NT2/D1 (cell line): ENCODE measurements at places on chromosomes 5 and 9.

DNA sequence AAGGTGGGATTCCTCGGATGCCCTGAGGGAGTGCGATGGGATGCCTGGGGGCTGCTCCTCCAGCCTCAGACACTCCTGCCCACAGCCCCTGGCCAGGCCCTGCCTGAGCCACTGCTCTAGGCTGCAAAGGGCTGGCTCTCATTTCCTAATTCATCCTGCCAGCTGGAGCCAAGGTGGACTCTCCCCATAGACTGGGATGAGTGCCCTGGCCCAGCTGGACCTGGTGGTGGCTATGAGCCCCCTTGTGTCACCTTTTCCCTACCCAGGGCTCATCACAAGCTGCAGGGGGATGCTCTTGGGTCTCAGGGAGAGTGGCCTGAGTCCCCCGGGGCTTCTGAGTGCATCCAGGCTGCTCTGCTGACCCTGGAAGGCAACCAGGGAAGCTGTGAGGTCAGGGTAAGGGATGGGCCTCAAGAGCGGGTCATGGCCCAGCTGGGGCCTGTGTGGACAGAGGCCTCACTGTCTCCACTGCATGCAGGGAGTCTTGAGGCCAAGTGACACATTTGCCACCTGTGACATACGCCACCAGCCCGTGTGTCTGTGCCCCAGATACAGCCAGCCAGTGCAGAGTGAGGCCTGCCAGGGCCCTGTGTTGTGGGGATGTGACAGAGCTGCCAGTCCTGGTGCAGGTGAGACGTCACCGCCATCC, 102.7 kb upstream of the IER5L start:
- DNase-seq, result no peak

DNA sequence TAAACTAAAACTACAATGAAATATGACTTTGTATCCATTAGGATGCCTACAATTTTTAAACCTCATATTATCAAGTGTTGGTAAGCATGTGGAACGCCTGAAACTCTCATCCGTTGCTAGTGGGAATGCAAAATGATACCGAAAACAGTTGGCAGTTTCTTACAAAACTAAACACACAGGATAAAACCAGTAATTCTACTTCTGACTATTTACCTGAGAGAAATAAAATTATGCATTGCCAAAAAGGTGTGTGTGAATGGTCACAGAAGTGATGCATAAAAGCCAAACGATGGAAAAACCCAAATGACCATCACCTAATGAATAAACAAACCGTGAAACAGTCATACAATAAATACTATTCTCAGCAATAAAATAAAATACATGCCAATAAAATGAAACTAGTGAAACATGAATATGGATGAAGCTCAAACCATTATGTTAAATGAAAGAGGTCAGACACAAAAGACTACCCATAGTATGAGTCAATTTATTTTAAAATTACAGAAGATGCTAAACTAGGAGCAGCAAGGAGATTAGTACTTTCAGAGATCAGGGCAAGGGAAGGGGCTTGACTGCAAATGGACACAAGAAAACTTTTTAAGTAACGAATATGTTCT, 13.4 kb downstream of the AUH start:
- DNase-seq, result no peak

- peak; percentile 52 for DNase-seq
Observed at GRCh38 chr9:98146101-98146991, 27.3 kb upstream of the TRIM14 start.

DNA sequence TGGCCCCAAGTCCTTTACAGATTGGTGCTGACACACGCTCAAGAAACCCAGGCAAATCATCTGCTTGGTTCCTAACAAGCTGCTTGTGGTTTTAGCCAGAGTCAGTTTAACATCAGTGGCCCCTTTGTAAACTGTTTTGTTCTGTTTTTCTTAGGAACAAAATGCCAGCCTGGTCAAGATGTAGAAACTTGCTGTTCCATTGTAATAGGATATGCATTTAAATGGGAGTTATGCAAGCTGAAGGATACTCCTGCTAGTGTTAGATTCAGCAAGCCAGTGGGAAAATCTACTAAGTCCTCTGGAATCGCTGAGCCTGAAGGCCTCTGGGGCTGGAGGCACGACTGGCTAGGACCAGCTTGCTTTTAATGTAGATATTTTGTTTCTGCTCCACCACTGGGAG, 391.1 kb downstream of the TLE4 start:
- peak; percentile 74 for DNase-seq

DNA sequence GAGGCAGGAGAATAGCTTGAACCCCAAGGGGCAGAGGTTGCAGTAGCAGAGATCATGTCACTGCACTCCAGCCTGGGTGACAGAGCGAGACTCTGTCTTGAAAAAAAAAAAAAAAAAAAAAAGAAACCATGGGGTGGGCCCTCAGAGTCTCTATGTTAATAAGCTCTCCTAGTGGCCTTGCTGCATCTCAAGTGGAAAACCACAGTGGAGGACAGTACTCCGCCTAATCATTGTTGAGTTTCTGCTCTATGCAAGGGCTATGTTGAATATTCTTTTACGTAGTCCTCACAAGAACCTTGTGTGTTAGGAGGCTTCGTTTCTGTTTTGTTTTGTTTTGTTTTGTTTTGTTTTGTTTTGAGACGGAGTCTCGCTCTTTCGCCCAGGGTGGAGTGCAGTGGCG, 48.9 kb downstream of the TJP2 start:
- DNase-seq, result no peak

- no peak for DNase-seq
Observed at GRCh38 chr5:72256536-72256935, 63.5 kb downstream of the MRPS27 start.

- no peak for DNase-seq
Observed at GRCh38 chr9:81844131-81844567, 84.1 kb upstream of the SPATA31D4 start.

DNA sequence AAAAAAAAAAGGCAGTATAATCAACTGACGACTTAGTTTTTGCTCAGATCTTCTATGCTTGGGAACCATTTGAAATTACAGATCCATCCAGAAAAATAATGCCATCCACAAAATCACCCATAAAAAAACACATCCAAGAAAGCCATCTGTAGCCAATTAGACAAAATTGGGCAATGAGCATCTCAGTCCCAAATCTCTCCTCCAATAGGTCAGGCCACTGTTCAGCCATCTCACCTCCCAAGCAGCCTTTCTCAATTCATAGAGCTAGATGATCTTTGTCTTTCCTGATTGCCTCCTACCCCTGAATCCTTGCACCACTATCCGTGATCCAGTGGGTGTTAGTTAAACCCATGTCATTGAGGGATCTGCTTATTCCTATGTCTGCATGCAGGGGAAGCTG, 139.6 kb downstream of the SCAMP1 start:
- DNase-seq, result no peak

GRCh38 chr5:41637869-41638268, 127.5 kb upstream of the PLCXD3 start:
- no peak for DNase-seq

GRCh38 chr9:8351436-8351835, 551.9 kb upstream of the DMAC1 start:
- no peak for DNase-seq

GRCh38 chr5:53164478-53165165, 55.1 kb upstream of the MOCS2 start:
- DNase-seq, result no peak

DNA sequence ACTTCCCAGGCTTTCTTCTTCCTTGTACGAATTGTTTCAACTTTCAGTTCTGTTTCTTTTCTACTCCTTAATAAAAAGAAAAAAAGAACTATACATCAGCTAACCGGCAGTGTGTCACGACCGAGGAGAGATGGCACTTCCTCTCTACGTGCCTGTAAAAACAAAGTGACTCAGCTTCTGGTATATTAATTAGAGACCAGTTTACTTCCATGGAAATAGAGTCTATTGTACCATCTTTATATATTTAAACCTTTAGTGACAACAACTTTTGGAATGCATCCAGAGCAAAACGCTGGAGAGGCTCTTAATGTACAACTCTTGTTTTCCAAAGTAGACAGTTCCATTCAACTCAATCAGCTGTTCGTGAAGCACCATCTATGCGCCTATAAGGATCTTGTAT, 94.5 kb upstream of the LIFR start:
- no peak for DNase-seq

GRCh38 chr9:16202914-16203728, 650.3 kb downstream of the CCDC171 start:
- peak; percentile 54 for DNase-seq

DNA sequence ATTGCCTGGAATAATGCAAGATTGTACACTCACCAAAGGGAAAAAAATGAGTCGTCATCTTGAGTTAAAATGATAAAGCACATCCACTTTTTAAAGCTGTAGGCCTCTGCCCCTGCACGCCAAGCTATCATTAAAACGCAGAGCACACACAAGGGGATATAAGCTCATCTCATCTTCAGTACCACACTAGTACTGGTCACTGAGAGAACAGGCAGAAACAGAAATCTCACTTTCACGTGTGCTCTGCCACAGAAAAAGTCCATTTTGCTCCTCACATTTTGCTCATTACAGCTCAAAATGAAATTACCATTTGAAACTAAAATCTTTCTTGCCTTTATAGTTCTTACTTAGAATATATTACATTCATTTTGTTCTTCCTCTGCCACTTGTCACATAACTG, 99.2 kb upstream of the SLC30A5 start:
- DNase-seq, result no peak

DNA sequence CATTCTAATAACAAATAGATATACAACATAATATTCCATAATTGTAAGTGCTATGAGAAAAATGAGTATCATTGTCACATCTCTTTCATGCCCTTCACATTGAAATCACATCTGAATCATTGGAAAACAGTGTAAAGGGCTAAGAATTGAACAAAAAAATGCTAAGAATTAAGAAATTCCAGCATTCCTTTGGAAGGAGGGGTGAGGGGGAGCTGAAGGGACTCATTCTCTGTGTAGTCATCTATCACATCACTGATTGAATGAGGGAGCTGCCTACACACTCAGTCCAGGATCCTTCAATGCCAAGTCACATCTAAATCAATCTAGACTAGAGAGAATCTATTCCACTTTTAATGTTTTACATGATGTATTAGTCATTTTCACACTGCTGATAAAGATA, 286.6 kb downstream of the DTWD2 start:
- no peak for DNase-seq

- DNase-seq, result no peak
Observed at GRCh38 chr9:21513431-21513830, 31.3 kb upstream of the IFNE start.

DNA sequence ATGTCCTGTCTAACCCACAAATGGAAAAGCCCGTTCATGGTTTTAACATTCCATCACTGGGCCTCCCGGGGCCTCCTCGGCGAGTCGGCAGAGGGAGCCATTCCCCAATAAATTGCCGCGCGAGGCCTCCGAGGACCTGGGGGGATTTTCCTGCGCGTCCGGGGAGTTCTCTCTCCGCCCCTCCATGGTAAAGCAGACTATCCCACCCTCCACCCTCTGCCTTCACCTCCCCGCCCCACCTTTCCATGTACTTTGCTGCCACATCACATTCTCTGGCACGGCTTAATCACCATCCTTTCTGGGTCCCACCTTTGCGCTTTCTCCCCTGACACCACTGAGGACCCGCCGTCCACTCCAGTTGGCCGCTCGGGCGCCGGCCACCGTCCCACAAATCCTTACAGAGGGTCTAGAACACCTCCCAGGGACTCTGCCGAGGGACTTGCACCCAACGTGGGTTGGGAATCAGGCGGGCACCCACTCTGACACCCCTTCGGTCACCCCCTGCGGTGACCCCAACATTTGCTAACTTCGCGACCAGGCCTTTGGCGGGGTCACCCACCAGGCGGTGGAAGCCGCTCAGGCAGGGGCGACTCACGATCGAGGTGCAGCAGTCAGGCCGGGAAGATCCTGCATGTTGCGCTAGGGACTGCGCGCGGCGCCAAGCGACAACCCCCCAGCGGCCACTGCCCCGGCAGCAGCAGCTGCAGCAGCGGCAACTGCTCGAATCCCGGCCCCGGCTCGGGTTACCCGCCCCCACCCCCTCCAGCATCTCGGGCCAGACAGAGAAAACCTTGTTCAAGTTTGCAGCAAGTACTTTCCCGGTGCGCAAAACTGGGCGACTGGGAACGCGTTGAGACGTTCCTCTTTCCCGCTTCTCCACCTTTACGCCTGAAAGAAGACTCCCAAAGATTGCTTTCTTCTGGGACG, at the start of gene MEGF10:
TSS of gene MEGF10 (plus strand) at position 778 of the 927 bp plus-strand sequence. CDS start 40,513 bp downstream, outside the sequence.
- DNase-seq, result peak; percentile 52

- DNase-seq, result no peak
Observed at GRCh38 chr5:40976836-40977235, 67.5 kb downstream of the C7 start.

- DNase-seq, result peak; percentile 69
Observed at GRCh38 chr9:4297151-4297785, 2.6 kb downstream of the GLIS3 start.

DNA sequence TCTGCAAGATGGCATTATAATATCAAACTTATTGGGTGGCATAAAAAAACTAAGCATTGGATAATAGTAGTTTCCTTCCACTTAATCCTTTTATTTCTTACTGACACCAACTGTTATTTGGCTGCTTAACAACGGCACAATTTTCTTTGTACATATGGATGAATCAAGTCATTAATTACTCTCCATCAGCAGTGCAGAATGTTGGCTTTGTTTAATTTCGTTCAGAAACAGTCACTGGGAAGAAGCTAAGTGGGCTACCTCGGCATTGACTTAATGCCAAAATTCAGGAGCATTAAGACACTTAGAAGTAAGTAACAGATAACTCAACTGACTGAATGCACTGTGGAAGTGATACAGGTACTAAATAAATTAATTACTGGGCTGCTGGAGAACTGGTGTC, 460.4 kb downstream of the CTNND2 start:
- no peak for DNase-seq

DNA sequence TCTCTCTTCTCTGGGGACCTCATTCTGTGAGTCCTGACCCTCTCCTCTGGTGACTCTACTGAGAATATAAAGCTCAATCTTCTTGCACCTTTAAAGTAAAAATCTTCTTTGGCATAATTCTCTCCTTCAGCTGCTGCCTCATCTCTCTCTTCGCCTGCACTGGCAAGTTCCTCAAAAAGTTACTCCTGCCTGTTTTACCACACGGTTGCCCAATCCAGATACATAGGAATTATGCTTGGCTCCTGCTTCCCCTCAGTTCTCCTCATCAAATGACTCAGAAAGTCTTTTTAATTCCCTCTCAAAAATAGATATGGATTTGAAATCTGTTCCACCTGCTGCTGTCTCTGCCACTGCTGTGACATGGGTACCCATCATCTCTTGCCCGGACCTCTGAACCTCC, 14.4 kb upstream of the HRCT1 start:
- no peak for DNase-seq

DNA sequence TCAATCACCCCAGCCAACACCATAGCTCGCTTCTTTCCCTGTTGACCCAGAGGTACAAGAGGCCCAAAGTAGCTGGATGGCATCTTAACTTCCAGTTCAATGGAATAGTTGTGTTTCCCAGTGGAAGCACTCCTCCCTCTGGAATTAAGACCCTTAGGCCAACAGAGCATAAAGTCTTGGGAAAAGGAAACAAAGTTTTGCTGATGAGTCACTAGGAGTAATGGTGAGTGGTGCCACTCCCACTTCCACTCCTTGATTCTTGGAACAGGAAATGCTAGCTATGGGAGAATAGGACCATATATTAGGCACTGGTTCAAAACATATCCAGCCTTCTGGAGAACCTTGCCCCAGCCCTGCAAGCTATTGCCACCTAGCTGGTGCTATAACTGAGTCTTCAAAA, 44.7 kb upstream of the LMX1B start:
- no peak for DNase-seq

- DNase-seq, result no peak
Observed at GRCh38 chr9:33136721-33137670, 30.1 kb downstream of the B4GALT1 start.

- no peak for DNase-seq
Observed at GRCh38 chr9:98573749-98574278, 134.9 kb downstream of the GABBR2 start.
